ENCODE measurements at places on chromosomes 7 and 10. TPM values are rescaled to one million over a fixed set of nuclear protein-coding genes. Genes with fewer than 3 reads are reported as not detected.

The GJD4 gene
- not detected for total RNA-seq

The FAM25G gene
- total RNA-seq: not detected

The MYL10 gene
- not detected for total RNA-seq

The SUN3 gene
- not detected for total RNA-seq

The GGCT gene
- 27.3 TPM for total RNA-seq

The PTN gene
- 12.8 TPM for total RNA-seq

The TSPAN15 gene
- 0.27 TPM for total RNA-seq
